Neural crest cell (in vitro differentiated cells): ENCODE measurements at places on chromosomes 7 and 10.

- no peak for DNase-seq
Measured at GRCh38 chr10:122343135-122343800, 31.2 kb upstream of the PLEKHA1 start.

DNA sequence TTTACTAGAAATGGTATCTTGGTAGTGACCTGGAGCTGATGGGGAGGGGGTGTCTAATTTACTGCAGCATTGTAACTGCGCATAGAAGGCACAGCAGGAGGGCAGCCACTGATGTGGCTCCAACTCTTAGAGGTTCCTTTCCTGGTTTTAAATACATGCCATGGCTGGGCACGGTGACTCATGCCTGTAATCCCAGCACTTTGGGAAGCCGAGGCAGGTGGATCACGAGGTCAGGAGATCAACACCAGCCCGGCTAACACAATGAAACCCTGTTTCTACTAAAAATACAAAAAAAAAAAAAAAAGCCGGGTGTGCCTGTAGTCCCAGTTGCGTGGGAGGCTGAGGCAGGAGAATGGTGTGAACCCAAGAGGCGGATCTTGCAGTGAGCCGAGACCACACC, 19.2 kb upstream of the SEC61G start:
- no peak for DNase-seq

- no peak for DNase-seq
Measured at GRCh38 chr7:110983822-110984456, 107.0 kb upstream of the LRRN3 start.

GRCh38 chr10:77909749-77910375, 16.7 kb downstream of the DLG5 start:
- DNase-seq: no peak

- no peak for DNase-seq
Measured at GRCh38 chr7:149735779-149736477, 37.5 kb downstream of the ZNF467 start.

DNA sequence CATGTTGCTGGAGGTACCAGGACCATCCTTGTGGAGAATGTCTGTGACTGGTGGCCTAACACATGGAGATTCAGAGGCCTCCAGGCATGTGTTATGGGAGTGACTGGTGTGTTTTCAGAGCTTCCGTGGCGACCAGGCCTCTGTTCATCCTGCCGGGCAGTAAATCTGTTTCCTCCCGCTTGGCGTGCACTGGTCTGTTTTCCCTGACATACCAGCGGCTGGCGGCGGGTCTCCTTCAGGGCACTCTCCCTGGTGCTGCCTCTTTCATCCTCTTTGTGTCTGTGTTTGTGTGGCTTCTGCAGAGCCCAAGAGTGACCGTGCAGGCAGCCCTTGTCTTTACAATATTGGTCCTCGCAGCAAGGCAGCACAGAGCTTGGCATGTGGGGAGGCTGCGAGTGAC, 385.1 kb upstream of the MKI67 start:
- DNase-seq: no peak

- DNase-seq: no peak
Measured at GRCh38 chr7:100553032-100553431, 14.0 kb downstream of the AGFG2 start.

DNA sequence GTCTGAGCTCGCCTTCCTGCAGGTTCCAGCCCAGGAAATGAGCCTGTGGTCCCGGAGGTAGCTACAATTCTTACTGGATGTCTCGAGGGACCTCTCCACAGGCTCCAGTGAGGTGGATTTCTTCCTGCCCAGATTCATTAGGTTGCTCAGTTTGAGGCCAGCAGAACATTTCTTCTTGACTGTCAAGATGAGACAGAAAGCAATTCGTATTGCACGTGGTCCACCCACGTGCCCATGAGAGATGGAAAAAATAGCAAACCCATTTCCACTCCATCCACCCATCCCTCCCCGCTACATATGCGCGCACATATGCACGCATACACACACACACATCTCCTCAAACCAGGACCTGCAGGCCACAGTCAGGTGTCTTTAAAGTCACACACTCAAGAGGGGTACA, 68.7 kb downstream of the VWA2 start:
- no peak for DNase-seq

DNA sequence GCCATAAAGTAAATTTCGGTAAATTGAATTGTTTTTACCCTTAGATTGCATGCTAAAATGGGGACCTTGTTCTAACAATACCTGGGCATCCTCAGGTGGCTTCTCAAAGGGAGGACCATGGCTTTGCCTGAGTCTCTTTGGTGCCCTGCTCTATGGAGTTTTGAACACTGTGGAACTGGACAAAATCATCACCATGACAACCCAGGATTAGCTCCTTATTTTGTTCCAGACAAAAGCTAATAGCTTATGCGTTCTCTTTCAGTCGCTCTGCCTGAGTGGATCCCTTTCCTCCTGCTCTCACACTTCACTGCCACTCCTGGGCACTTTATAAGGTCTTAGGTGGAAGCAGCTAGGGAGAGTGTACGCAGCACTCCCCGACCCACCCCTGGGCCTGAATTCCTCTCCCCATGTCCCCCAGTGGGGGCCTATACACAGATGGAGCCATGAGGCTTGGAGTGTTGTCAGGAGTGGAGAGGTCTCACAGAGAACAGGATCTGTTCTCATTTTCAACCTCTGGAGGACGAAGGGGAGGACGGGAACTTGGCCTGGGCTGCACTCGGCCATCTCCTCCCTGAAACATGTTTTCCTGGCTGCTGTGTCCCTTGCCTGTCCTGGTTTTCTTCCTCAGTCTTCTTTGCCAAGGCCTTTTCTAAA, 19.0 kb downstream of the ADCYAP1R1 start:
- DNase-seq: no peak

DNA sequence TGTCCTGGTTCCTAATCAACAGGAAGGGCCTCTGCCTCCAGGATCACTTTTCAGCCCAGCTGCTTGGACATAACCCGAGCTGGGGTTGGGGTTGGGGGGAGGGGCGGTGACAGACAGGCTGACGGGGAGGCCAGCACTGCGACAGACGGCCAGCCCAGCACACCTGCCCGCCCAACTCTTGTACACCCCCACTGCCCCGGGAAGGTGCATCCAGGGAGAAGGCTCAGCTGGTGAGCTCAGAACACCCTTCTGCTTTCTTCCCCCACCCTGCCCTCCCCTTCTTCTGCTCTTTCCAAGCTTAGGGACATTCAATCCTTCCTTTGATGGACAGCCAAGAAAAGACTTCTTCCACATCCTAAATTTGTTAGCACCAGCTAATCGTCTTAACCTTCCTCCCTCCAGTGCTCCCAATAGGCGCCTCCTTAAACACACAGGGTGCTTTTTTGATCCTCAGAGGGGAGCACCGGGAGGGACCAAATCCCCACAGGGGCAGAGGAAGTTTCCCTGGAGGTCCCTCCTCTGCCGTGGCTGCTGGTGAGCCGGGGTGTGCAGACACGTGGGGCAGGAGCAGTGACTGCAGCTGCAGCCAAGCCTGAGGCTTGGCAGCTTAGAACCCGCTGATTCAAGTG, 44.7 kb downstream of the COL13A1 start:
- no peak for DNase-seq
